ENCODE measurements at places on chromosomes 1 and 21.

DNA sequence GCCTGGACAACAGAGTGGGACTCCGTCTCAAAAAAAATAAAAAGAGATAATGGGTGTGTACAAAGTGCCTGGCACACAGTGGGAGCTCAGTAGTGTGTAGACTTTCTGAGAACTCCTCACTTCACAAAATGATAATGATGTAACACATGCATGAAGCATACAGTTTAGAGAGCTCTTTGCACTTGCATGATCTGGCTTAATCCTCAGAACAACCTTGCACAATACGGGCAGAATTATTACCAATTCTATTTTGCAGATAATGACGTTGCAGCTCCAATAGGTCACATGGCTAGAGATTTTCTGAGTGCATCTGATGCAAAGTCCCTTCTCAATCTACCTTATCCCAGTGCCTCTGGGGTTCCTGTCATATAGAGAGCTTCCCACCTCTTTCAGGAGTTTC is 71.4 kb downstream of the CD247 start:
- no peak for DNase-seq

DNA sequence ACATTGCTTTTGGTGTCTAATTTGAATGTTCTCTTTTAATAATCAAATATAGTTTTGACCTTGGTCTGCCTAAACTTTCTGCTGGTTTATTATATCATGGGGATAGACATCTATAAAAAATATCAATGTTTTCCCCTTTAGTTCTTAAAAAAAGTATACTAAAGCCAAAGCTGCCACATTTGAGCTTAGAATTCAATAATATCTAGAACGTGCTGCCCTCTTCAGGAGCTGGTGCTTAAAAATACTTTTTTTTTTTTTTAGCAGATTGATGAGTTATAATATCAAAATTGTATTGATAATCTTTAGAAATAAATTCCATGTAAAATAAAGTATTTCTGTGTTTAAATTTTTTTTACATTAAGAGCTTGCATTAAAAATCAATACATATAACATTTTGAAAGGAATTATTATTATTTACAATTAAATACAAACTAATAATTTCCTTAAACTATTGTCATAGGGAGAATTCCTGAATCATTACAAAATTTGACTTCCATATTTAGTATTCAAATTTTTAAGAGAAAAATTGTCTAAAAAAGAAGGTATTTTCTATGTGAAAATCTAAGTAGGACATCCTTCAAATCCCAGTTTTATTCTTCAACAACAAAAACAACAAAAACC is 40.1 kb upstream of the ADGRL2 start:
- DNase-seq = peak; percentile 31

DNA sequence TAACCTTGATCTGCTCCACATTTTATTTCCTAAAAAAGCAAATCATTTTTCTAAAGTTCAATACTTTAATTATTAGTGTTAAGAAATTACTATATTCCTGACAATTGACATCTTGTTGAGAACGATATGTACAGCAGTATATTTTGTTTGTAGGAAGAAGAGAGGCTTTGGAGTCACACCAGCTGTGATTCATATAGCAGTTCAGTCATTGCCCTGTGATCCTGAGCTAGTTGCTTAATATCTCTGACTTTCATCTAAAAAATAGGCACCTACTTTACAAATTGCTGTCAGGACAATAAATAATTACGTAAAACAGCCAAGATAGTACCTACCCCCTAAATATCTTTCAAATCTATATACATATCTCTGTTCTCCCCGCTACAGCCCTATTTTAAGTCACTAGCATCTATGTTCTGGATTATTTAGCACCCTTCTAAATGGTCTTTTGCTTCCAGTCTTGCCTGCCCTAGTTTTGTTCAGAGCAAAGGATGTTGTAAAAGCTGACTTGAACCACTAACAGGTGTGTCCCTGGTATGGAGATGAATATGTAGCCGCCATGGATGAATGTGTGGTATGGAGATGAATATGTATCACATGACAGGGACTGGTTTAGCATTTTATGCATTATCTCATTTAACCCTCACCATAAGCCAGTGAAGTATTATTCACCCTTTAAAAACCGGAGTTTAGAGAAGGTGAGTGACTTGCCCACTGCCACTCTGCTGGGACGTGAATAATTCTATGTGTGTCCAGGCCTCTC is 42.2 kb downstream of the RNF220 start:
- DNase-seq = no peak

DNA sequence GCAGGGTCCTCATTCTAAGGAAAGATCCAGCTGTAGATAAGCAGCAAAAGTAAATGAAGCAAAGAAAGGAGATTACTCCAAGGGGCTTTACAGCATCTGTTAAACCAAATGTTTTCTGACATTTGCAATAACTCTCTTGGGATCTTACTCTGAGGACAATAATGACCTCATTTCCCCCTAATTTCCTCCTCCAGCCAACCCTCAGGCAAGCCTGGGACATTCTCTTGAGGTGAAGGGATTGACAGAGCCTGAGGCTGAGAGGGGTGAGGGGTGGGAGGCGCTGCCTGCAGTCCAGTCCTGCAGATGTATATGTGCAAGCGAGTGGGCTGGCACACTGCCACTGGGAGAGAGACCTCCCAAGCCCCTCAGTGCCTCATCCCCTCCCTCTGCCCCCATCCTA is 40.5 kb upstream of the NEK2 start:
- DNase-seq = no peak

GRCh38 chr1:114105421-114105979 is 48.2 kb downstream of the SYT6 start:
- peak; percentile 26 for DNase-seq

DNA sequence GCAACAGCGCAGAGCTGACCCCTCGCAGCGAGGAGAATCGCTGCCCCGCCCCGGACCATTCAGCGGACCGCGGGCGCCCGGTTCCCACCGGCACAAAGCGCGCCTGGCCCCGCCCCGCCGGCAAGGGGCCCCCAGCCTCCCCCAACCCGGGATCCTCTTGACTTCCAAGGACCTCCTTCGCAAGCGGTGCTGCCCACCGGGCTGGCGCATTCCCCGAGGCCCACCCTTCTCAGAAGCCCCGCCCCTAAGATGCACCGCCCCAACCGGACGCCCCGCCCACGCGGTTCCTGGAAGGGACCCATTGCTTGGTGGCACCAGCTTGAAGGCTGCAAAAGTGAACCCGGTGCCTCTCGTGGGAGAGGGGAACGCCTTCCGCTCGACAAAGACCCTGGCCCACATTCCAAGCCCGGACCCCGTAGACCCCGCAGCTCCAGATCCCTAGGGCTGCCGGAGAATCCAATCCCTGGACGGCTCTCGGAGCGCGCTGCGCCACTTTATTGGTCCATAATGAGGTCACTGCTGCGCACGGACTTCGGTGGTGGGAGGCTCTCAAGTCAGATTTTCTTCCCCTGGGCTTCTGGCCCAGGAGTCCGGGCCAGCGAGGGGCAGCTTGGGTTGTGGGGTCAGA is 2.0 kb downstream of the HES3 start:
- no peak for DNase-seq

DNA sequence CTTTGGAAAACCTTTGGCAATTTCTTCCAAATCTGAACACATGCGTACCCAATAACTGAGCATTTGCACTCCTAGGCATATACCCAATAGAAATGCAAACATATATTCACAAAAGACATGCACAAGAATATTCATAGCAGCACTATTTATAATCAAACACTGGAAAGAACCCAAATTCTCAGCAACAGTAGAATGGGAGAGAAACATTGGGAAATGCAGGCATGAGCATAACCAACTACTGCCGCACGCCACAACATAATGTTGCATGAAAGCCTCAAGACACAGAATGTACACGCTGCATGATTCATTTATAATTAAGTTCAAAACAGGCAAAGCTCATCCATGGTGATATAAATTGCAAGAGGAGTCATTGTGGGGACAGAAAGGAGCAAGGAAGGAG is 69.5 kb upstream of the FBXO28 start:
- no peak for DNase-seq

GRCh38 chr1:197844651-197845050 is 57.8 kb upstream of the C1orf53 start:
- no peak for DNase-seq

- DNase-seq = no peak
Measured at GRCh38 chr1:40625076-40625475, 40.4 kb downstream of the RIMS3 start.

DNA sequence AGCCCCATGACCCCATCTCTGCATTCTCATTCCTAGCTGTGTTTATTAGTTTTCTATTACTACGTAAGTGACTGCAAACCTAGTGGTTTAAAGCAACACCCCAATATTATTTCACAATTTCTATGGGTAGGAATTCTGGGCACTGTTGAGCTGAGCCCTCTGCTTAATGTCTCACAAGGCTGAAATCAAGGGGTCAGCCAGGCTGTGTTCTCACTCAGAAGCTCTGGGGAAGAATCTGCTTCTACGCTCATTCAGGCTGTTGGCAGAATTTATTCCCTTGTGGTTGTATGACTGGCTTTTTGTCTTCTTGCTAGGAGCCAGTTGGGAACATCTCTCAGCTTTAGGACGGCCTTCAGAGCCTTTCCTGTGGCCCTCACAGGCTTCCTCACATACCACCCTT is 181.0 kb downstream of the GIPC2 start:
- DNase-seq = no peak

GRCh38 chr1:64508629-64509028 is 38.7 kb downstream of the CACHD1 start:
- no peak for DNase-seq

- DNase-seq = no peak
Measured at GRCh38 chr1:230863449-230863848, 4.9 kb downstream of the C1orf198 start.

GRCh38 chr1:240244968-240245628 is 153.4 kb downstream of the FMN2 start:
- peak; percentile 94 for DNase-seq

DNA sequence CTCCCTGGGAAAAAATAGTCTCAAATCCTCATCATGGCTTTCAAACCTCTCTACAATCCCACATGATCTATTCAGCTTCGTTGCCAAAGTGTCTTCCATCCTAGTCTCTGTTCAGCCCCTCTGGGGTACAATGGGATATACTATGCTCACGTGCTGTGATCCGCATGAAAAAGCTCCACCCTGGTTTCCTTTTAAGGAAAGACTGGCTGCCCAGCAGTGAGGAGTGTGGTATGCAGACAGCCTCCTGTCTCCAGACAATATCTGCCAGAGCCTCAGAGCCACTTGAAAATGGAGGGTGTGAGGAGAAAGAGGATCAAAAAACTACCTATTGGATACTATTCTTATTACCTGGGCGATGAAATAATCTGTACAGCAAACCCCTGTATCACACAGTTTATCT is 194.5 kb downstream of the LHX8 start:
- no peak for DNase-seq

GRCh38 chr21:36749935-36750575 is 51.1 kb downstream of the SIM2 start:
- DNase-seq = peak; percentile 57

DNA sequence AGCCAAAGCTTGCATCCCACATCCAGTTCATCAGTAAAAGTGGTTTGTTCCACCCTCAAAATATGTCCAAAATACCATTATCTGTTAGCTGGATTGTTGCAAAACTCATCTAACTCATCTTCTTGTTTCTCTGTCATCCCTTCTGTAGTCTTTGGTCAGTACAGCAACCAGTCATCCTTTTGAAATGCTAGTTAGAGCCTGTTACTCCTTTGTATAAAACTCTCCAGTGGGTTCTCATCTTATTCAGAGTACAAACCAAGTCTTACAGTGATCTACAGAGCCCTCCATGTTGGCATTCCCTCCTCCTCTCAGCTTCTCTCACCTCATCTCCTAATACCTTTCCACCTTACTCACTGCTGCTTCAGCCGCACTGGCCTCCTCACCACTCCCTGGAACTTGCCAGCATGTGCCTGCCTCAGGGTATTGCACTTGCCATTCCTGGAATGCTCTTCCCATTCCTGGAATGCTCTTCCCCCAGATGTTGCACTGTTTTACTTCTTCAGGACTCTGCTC is 70.6 kb downstream of the LAMC1 start:
- peak; percentile 76 for DNase-seq

DNA sequence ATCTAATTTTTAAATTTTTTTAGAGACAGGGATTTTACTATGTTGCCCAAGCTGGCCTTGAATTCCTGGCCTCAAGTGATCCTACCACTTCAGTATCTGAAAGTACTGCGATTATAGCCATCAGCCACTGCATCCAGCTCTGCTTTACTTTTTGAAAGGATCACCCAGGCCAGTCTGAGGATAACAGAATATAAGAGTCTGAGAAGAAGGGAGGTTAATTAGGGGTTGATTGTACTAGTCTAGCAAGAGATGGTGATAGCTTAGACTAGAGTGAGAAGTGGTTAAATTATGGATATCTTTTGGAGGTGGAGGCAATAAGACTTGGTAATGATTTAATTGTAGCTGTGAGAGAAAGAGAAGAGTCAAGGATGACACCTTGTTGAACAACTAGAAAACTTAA is 32.2 kb downstream of the PHACTR4 start:
- no peak for DNase-seq

GRCh38 chr1:45508295-45509151 is 8.4 kb downstream of the MMACHC start:
- no peak for DNase-seq

GRCh38 chr1:170720661-170721060 is 56.7 kb downstream of the PRRX1 start:
- DNase-seq = no peak

- no peak for DNase-seq
Measured at GRCh38 chr1:149966405-149966804, 29.7 kb upstream of the MTMR11 start.

DNA sequence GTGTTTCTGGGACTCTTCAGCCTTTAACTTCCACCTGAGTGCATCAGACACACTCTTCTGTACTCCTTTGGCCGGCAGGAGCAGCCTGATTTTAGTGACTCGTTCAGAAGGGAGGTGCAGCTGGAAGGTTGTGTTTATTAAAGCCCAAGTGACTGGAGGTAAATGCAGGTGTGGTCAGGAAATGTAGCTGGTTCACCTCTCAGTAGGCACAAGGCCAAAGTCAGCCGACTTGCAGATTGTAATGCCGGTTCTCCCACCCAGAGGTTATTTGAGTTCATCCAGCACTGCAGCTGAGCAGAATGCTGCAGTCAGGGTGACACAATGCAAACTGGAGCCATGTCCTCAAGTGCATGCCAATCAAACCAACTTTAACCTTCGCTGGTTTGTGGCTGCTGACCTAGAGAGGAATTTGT is 91.5 kb downstream of the SPATA46 start:
- no peak for DNase-seq

DNA sequence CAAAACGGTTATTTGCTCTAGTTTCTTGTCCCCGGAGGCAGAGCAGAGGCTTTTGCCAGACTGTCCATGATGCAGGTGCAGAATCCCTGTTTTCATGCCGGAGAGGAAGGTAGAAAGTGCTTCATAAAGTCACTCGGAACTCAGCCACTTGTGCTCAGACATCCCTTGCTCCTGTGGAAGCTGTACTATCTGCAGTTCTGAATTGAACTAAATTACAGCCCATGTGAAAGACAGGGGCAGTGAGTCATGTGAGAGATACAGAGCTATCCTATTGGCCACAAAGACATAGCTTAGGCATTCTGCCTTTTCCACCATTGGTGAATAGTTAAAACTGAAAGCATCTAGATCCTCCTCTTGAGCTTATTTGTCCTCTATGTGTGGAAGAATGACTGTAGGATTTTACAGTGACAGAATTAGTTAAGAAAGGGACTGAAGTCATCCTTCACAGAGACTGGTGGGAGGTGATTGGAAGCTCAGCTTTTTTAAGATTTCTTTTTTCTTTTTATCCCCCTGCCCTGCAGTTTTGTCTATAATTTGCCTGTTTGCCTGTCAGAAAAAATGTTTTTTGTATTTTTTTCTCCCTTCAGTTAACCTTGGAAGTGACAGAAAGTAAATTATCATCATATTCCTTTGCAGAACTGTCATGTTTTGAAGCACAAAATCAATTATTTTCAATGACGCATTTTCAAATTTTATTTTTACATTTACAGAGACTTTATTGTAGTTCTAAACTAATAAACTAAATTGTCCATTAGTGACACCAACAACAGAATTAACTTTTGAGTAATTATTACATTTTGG is 298.6 kb downstream of the PTPRC start:
- peak; percentile 92 for DNase-seq

All from fibroblast of skin of right quadriceps (primary cell).